COR-L47 (cell line): ENCODE measurements at places on chromosomes 2 and 18.

DNA sequence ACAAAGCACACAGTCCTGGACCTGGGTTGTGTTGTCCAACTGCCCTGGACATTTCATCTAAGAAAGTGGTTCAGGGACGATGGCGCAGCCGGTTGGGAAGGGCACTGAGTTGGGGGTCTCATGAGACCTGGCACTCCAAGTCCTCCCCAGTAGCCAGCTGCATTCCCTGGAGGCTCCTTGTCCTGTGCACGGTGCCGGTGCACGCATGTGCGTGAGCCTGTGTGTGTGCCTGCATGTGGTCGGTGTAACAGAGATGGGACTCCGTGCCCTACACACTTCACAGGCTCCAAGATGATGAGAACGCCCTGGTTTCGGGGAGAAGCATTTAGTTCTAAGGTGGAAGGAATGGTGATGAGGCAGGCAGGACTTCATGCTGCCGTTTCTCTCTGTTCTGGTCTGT lies 124.9 kb upstream of the PXDN start:
- no peak for DNase-seq

DNA sequence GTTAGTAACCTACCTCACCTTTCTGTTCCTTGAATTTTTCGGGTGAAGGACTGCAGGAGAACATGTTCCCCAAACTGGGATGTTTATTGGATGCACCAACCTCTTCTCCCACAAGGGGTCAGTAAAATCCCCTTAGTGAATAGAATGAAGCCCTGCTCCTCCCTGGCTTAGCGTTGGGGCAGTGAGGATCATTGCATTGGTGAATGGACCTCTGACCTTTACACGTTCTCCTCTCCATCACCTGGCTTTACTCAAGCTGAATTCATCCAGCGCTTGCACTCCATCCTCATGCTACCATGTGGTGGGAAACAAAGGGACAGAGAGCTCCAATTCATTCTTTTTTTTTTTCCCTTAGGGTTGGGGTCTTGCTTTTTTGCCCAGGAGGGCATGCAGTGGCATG lies 157.2 kb downstream of the MIB1 start:
- peak; percentile 23 for DNase-seq

DNA sequence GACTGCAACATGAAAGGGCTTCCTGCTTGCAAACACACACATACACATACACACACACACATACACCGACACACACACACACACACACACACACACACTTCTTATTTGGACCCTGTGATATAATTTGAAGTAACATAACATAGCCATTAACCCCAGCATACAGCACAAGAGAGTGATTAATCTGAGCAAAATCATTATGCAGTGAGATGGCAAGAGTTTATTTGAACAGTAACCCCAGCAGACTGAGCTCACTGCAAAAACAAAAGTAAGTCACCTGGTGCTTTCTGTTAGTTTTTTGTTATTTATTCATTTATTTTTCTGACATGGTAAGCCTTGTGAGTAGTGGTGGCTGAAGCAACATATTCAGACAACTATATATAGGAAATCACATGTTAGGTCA lies 93.7 kb downstream of the NOL4 start:
- DNase-seq: peak; percentile 42

DNA sequence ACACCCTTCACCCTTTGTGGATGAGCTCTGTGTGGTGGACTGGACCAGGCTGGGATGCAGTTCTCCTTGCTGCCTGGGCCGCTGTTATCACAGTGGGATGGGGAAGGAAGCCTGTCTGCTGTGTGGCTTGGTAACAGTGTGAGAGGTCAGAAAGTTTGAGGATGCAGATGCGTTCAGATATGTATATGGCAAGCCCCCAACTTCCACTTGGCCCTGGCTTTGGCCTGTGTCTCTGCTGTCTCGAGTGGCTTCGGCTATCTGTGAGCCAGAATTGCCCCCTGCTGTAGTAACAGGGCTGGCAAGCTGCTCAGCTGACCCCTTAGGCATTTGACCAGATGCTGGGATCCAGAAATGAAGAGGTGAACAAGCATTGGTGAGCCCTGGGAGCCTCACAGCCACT lies 106.8 kb downstream of the WDSUB1 start:
- DNase-seq: no peak

DNA sequence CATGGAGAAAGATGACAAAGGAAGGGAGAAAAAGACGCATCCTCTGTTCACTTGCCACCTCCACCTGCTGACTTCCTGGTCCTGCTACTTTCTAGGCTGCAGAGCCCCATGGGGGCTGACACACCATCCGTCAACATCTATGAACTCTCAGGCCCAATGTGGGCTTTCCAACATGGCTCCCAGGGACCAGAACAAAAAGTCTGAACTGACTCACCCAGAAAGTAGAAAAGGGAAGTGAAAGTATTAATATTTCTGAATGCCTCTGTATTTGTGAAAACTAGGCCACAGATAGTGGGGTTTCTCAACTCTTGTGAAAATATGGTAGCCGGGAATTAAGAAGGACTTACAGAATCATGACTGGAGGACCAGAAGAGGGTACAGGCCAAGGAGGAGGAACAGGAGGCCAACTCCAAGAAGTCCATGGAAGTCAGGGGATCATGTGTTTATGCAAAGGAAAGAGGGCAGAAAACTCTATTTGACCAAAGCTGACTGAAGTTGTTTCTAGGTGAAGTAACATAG lies 123.1 kb upstream of the CAB39 start:
- no peak for DNase-seq

GRCh38 chr2:28413899-28414295 lies 21.2 kb downstream of the FOSL2 start:
- peak; percentile 53 for DNase-seq

DNA sequence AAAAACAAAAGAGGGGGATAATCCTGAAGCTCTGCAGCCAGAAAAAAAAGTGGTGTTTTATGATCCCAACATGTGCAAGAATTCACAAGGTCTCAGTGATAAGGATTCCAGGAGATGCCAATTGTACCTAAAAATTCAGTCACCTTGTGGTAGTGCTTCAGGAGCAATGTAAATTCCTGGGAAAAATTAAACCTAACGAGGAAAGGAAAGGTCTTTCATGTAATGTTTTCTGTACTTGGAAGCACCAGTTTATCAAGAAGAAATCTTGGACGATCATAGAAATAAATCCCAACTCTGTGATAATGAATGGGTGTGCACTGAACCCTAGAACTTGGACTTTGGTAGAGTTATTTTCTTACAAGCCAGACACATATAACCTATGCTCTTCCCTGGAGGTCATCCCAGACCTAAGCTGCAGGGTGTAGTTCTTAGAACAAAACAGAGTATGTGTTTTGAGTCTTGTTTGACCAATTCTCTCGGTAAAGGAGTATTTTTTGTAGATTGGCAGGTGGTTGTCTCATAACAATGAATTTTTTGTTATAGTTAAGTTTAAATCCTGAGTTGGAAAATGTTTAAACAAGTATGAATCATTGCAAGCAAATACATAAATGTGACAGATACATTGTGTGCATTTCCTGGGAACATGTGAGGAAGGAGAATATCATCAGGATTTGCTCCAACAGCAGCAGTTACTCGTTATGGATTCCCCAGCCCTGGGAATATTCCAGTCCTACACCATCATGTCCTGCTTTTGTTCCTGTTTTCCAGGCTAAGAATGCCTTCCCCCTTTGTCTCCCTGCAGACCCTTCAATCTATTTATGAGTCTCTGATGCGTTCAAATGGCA lies 224.6 kb downstream of the NAPG start:
- DNase-seq: no peak

GRCh38 chr2:8453904-8454302 lies 228.0 kb upstream of the ID2 start:
- DNase-seq: no peak

DNA sequence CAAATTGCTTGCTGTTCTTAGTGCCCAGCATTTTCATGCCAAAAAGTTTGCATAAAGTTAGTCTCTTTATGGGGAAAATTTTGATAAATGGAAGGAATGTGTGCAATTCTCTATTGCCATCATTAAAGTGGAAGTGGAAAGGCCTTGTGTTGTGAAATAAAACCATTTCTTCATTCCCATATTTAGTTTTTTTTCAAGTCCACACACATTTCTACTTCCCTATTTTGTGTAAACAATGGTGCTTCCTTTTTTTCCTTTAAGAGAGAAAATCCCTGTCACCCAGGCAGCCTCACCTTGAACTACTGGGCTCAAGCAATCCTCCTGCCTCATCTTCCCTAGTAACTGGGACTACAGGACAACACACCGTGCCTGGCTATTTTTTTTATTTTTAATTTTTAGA lies 42.3 kb upstream of the NCOA1 start:
- DNase-seq: no peak

GRCh38 chr2:86671337-86671981 lies 47.8 kb upstream of the RNF103 start:
- no peak for DNase-seq

DNA sequence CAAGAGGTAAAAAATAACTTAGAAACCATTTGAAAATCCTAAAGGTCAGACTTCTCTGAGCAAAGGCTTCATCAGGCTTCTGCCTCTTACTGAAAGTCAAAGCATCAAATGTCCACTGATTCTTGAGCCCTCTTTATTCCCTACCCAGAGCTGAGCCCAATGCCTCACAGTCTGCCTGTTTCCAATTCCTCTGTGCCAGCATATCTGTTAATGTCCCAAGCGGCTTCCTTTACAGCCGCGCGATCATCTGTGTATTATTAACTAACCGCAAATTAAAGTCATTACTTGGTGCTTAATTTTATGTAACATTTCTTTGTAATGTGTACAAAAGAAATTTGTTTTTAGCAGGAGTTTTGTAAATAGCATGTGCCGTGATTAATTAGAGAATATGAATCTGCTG lies 418.8 kb upstream of the HNRNPA3 start:
- DNase-seq: no peak

DNA sequence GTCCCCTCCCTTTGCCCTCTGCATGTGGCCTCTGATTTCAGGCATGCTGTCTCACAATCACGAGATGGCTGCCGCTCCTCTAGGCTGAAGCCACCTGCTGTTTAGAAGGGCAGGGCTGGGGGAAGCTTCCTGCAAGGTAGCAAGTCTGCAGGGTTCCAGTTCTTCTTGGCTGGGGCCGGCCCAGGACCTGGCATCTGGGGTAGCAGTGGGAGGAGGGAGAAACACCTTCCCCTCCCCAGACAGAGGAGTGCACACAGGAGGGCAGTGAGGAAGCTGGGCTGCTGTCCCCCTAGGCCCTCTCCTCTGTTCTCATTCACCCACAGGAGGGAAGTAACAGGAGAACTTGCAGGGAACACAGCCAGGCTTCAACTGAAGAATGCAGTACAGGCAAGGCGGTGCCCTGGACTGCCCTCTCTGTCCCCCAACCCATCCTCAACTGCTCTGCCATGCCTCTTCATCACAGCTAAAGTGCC lies 345.9 kb upstream of the HS6ST1 start:
- no peak for DNase-seq

- DNase-seq: no peak
Measured at GRCh38 chr2:23801396-23801795, 125.5 kb downstream of the ATAD2B start.

DNA sequence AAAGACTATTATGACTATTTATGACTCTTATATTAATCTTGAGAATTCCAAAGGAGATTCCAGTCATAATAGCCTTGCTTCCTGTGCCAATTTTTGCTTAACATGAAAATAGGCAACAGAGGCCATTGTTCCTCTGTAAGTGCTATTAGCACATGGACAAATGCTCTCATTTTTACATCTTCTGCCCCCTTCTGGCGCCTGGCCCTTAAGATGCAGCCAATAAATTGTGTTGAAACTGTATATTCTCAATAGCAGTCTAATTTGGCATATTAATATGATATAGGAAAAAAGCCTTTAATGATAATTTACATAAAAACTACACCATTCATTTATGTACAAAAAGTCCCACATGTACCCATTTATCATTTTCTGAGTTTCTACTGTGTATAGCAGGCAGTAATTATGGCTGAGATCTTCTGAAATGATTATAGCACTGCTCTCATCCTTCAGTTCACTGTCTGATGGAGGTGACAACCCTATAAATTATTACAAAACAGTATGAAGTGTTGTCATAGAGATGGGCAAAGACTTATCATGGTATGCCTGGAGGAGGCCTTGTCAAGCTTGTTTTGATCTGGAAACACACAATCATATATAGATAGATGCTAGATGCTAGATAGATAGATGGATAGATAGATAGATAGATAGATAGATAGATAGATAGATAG lies 613.3 kb downstream of the TSN start:
- DNase-seq: no peak

GRCh38 chr2:69641887-69642708 lies 1.4 kb downstream of the AAK1 start:
- no peak for DNase-seq

DNA sequence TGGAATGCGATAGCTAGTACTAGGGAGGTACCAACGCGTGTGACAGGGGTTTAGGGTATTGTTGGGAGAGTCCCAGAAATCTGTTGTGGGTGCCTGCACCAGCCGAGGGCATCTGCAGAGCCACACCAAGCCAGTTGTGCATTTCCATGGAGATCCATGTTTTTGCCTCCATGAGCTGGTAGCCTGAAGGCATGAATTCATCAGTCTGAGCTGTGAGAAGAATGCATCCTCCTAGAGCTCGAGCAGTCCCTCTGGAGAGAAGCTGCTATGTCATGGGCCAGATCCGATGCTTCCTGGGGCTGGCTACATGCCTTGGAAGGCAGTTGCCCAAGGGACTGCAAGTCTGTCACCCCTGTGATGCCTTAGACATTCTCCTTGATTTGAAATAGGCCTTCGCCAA lies 57.9 kb downstream of the LIPG start:
- no peak for DNase-seq

DNA sequence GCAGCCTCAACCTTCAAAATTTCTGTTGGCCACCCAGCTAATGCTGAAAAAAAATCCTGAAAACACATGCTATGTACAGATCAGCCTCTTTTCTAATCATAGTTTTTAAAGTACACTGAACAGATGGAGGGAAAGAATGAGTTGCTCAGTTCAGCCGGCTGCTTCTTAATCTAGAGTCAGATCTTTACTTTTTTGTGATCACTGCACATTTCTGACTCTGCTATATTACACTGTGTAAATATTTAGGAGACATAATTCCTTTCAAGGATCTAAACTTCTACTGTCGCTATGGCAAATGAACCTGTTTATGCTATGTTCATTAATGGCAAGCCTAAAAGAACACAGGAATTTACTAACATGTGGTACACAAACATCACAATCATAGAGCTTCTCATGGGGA lies 114.2 kb downstream of the SRBD1 start:
- DNase-seq: no peak

DNA sequence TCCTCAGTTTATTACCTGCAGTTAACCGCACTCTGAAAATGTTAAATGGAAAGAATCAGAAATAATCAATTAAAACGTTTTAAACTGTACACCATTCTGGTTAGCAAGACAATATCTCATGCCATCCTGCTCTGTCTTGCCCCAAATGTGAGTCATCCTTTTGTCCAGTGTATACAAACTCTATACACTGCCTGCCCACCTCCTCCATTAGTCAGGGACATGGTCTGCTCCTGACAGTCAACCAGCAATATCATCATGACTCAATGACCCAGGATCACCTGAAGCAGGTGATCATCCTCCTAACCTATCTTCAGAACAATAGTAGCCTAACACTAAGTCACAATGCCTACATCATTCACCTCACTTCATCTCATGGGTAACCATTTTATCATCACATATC lies 214.7 kb downstream of the KCNH7 start:
- DNase-seq: no peak

GRCh38 chr2:221876016-221876415 lies 303.9 kb upstream of the EPHA4 start:
- DNase-seq: no peak
